Cerebellum (tissue), 4 donors: ENCODE measurements at places on chromosomes 6 and 20.

DNA sequence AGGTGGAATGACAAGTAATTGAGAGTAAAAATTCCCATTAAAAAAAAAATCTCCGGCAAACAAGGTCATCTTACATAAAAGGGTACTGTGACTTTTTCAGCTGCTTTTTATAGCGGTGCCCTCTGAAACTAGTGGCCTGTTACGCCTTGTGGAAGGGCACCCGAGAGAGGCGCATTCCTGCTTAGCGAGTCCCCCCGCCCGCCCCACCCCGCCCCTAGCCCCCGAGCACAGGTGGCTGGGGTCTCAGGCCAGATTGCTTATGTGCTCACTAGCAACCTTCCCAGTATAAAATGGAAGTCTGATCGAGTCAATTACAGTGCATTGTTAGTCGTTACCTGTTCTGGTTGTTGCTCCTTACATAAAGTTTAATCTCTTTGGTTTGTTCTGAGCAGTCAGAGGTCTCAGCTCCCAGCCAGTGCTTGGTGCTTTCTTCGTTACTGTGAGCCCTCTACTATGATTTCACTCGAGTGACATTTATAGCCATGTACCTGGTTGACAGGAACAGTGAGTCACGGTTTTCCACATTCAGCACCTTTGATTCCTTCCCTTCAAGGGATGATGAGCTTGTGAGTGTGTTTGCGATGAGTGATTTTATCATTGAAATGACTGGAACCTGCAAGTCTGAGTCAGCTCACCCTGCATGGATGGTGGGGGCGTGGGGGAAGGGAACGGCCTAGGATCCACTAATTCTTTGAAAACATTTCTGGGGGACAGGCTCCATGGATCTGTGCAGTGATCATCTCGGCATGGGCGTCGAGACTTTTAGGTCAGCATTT, 47.6 kb downstream of the ZDHHC14 start:
- no peak for DNase-seq

GRCh38 chr6:53311586-53311935, 37.2 kb downstream of the ELOVL5 start:
- DNase-seq, result no peak

DNA sequence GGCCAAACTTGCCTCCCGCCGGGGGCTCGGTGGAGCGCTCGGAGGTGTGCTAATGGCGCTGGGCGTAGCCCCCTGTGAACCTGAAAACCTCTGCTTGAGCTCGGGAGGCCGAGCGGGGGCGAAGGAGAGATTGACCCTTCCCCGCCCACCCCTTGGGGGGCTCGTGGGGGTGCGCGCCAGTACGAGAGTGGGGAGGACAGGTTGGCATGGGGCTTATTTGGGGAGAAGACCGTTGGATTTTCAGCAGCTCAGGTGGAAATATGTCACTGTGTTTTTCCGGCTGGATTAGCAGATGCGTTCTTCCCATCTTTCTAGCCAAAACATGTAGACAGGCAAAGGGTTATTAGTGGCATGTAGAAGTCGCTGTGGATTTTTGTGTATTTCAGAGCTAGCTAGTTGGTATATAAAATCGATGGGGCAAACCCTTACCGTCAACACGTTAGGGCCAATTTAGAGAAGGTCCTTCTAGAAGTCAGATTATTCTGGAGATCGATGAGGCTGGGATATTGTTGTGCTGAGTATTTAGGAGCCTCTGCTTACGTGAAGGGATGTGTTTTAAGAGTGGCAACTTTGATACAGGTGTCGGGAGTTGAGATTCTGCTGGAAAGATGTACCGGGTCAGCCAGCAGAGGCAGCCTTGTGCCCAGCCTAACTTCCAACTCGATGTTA, 525 bp downstream of the NCOA7 start:
- peak; percentile 60 for DNase-seq

- no peak for DNase-seq
Observed at GRCh38 chr20:59802471-59803221, 130.8 kb downstream of the SYCP2 start.

GRCh38 chr6:34157236-34157830, 11.4 kb upstream of the GRM4 start:
- DNase-seq, result no peak

DNA sequence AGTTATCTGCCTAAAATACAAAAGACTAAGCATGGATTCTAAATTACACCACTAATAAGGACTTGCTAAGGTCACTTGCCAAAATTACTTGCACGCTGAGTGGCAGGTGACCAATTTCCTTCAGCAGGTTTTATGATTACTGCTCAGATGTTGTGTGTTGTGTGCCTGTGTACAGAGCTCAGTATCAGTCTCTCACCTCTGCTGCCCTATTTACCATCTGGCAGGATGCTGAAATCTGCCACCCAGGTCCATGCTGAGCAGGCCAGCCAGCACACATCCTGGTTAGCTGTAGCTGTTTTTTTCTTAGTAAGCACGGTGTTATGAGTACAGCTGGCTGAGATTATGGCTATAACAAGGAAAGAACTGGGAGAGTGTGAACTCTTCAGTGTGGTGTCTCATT, 34.0 kb downstream of the ELOVL4 start:
- no peak for DNase-seq

- no peak for DNase-seq
Observed at GRCh38 chr6:42989923-42990322, 5.6 kb downstream of the PPP2R5D start.

DNA sequence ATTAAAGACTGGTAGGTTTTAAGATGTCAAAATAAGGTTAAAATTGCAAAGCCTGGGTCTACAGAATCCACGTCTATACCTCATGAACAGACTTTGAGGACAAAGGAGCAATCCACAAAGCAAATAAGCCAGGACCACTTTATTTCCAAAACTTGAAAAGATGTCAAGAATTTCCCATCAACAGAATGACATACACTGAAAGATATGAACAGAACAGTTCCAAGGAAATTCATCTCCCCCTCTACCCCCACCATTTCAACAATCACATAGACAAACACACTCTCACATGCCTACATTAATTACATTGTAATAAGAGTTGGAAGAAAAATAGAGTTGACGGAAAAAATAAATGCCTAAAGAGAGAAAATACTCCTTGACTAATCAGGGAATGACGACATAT, 45.2 kb upstream of the NHSL1 start:
- DNase-seq, result no peak

- DNase-seq, result no peak
Observed at GRCh38 chr6:37827603-37828265, 8.2 kb downstream of the ZFAND3 start.

DNA sequence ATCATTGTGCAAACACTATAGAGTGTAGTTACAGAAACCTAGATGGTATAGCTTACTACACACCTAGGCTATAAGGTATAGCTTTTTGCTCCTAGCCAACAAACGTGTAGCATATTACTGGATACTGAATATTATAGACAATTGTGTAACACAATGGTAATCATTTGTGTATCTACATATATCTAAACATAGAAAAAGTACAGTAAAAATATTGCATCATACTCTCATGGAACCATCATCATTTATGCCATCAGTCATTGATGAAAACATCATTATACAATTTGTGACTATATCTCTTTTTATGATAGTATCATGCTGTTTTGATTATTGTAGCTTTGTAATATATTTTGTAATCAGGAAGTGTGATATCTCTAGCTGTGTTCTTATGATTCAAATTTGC, 21.0 kb upstream of the HCRTR2 start:
- DNase-seq, result no peak

DNA sequence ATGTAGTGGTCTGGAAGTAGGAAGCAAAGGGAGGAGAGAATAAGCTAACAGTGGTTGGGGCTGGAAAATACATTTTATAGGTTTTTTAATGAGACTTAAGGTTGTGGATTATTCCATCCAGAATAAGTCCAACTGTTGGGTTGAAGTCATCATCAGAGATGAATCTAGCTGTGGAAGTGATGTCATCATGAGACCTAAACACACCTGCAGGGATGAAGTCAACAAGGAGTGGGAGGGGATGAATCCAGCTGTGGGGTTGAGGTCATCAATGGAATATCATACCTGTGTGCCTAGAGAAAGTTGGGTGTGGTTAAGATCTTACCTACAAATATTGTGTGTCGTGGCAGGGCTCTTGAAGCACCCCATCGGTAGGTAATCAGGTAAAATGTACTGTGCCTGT, 730.7 kb downstream of the RFPL4B start:
- DNase-seq, result no peak

GRCh38 chr6:155373276-155373675, 59.0 kb upstream of the TFB1M start:
- no peak for DNase-seq

GRCh38 chr6:65745614-65746013, 38.6 kb upstream of the EYS start:
- no peak for DNase-seq

DNA sequence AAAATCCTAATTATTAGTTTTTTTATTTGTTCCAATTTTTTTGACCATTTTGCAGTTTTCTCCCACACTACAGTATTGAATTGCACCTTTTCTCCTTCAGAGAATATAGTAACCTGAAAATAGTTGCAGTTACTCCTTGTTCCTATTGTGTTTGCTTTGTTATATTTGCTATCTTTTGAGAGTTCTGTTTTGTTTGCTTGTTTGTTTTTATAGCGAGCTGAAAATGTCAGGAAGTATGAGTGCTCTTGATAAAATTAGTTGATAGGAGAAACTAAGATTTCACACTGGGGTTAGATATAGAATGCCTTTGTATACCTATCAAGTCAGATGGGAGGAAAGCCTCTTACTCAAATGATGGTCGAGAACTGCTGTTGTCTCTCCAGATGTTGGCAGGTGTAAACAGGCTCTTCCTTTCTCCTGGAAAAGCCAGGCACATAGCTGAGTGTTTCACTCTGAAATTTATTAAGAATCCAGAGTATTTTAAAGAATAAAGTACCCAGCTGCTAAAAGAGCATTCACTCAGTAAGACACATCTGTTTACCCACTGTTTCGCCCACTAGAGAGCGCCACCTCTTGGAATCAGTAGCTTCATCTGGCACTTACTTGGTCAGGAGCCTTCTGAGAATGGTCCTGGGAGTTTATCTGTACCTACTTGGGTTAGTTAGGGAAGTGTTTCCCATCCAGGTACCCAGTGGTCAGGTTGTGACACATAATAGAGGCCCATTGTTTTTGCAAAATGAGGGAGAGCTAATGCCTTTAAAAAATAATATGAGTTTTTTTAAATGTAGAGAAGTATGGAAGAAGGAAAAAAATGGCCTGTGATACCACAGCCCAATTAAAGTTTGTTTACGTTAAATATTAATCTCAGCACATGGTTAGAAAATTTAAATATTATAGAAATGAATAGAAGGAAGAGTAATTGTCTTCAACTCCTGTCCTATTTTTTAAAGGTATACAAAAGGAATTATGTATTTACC, 11.2 kb downstream of the NT5DC1 start:
- DNase-seq, result no peak

- DNase-seq, result no peak
Observed at GRCh38 chr6:144264270-144265060, 20.7 kb upstream of the UTRN start.

DNA sequence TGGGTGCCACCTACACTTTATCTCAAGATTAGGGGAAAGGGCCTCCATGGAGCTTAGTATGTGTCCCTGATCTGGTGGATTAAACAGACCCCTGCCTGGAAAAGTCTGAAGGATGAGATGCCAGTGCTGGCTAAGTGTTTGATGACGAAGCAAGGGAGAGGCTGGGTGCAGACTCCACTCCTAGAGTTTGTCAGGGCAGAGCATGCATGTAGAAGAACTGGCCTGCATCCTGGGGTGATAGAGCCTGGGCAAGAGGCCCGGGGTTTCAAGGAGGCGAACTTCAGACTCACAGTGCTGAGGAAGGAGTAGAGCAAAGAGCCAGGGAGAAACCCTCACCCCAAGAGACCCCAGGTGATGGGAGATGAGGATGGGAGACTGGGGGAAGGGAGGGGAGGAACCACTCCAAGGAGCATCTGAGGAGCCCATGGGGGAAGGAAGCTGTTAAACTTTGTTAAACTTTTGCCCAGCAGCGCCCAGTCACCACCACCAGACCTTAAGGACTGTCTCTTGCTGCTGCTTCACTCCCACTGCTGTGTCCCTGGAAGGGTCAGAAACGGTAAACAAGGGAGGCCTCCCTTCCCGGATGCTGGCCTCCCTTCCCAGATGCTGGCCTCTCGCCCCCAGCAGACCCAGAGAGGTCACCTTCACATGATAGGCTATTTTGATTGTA, 61.6 kb downstream of the RPRD1B start:
- DNase-seq, result no peak

DNA sequence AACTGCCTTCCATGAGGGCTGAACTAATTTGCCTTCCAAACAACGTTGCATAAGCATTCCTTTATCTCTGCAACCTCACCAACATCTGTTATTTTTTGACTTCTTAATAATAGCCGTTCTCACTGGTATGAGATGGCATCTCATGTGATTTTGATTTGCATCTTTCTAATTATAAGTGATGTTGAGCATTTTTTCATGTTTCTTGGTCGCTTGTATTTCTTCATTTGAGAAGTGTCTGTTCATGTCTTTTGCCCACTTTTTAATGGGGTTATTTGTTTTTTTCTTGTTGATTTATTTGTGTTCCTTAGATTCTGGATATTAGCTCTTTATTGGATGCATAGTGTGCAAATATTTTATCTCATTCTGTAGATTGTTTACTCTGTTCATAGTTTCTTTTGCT, 46.4 kb downstream of the TNFAIP3 start:
- no peak for DNase-seq

GRCh38 chr6:75424618-75425548, 68.7 kb downstream of the FILIP1 start:
- DNase-seq, result no peak

DNA sequence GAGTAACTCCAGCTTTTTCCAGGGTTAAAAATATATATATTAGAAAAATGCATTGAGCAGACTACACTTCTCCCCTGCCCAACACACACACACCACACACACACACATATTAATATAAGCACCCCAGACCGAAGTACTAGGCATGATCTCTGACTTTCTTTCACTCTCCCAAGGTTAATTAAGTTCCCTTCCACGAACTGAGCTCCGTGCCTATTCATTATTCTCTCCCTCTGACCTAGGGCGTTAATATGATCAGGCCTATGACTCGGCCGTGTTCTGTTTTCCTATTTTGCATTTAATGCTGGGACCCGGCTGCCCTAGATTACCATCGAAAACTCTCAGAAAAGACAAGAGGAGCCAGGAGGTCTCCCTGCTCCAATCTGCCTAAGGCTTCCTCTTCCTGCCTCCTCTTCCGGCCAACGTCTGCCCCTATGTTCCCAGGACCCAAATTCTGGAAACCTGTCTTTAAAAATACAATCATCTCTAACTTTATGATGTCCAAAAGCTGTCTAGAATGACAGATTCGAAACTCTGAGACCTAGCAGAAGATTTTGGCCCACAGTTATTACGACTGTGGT, 6.1 kb upstream of the POU3F2 start:
- DNase-seq, result no peak

DNA sequence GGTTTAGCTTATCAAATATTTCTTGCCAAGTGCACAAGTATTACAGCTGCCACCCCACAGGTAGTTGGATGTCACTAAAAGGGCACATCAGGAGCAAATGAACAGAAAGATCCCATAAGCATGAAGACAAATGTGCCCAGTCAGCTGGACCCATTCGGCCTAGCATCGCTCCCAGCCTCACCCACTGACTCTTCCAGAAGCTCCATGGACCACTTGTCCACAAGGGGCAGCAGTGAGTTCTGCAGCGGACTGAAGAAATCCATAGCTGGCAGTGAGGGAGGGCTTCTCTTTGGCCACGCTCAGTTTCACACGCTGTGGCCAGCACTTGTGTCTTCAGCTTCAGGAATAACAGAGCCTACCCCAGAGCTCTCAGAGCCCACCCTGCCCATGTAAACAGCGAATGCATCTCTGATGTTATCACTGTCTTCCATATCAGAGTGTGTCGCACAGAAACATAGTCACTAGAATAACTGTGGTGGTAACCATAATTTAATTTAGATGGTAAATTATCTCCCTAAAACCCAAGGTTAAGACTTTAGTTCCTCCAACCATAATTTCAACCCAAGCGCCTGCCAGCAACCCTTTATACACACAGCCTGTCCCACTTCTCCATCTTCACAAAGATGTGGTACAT, 15.8 kb downstream of the CGA start:
- peak; percentile 23 for DNase-seq
